ENCODE measurements at places on chromosomes 2 and 18.

DNA sequence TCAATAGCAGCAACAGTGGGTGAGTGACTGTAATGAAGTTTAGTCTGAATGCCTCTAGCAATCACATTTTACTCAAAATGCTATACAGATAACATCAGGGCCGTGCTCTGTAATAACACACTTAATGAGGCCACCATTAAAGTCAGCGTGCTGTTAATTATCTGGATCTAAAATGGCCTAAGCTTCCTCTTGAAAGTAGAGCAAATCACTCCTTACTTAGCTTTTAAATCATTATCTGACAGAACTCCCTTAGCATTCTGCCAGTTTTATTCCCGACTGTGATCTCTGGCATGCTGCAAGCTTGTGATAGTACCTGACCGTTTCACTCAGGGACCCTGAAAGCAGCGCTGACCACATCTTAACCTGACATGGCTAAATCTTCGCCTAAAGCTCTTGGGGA is 9.0 kb downstream of the RPS7 start:
- no peak for DNase-seq

DNA sequence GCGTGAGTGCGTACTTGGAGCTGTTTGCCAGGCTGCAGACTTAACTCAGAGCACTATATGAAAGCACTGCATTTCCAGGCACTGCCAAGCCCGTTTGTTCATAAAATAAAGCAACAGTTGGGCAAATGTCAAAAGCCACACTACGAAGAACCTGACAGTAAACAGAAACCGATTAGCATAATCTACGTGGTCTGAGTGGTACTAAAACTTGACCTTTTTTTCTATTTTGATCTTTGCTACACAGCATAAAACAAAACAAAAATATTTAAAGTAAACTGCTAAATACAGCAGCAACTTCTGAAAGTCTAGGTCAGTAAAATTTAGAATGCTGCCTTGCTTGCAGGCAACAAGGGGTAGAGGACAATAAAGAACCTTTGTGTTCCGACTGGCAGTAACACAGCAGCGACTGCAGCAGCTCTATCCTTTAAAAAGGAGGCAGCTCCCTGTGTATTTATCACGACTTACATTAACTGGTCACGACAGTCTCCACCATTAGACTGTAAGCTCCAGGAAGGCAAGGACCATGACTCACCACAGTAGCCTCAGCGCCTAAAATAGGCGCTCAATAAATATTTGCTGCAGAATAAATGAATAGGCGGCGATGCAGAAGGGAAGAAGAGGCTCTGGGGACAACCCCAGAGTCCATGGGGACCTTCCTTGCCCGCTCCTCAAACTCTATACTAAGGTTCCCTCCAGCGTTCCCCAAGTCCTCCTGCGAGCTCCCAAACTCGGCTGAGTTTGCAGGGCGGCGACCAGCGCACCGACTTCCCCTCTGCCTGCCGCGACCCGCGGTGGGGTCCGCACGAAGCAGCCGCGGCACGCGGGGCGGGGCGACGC is 902 bp downstream of the SS18 start:
- no peak for DNase-seq

DNA sequence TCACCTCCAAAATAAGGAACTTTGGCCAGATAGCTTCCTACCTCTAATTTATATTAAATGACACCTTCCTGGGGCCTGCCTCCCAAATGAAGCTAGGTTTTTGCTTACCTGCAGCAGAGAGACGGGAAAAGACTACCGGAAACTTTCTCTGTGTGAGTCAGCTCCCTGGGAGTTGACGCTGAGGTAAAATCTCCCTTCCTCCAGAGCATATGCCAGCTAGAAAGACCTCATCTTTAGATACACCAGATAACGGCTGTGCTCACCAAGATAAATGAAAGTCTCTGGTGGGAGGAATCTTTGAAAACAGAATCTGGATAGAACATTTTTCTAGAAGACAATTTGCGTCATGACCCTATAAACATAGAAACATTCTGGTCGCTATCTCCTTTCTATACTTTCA is 99.7 kb upstream of the RFX8 start:
- DNase-seq, result no peak

DNA sequence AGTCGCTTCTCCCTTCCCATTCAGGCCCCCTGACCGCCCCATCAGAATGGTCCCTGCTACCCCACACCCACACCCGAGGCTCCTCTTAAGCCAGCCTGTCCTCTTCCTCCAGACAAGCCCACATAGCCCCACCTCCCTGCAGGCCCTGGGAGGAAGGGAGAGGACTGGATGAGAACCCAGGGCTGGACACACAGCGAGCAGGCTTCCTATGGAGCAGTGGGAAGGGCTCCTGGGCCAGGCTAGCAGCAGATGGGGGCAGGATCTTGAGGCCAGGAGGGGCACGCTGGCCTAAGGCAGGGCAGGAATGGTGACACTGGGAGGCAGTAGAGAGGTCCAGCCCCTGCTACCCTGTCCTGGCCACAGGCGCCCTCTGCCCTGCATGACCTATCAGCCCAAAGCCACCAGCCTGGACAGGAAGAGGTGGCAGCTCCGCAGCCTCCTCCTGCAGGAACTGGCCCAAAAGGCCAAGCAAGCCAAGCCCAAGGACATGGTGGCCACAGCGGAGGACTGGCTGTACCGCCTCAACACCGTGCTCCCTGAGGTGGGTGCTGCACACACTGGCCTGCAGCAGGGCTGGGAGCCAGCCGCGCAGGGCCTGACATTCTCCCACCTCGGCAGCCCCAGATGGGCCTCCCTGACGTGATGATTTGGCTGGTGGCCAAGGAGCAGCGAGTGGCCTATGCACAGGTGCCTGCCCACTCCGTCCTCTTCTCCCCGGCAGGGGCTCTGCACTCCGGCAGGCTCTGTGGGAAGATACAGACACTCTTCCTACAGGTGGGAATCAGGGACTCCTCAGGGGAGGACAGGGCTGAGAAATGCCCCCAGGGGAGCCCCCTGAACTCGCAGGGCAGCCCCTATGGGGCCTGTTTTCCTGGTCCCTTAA is 43.3 kb downstream of the FER1L5 start:
- no peak for DNase-seq

DNA sequence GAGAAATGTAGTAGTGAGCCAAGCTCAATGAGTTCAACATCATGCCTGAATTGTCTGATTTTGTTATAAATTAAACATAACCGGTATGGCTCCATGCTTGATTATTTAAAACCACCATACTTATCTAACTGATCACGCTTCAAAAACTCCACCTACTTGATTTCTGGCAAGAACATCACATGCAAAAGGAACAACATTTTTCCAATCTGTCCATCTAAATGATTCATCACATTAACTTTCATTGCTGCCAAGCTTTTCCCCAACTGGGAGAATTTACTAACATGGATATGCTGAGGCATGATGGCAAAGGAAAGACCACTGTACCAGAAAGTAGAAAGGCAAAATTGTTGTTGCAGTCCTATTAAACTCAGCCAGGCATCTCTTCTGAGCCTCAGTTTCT is 286.8 kb downstream of the TRIB2 start:
- DNase-seq, result no peak

- no peak for DNase-seq
Observed at GRCh38 chr2:46143429-46144132, 153.6 kb upstream of the EPAS1 start.

DNA sequence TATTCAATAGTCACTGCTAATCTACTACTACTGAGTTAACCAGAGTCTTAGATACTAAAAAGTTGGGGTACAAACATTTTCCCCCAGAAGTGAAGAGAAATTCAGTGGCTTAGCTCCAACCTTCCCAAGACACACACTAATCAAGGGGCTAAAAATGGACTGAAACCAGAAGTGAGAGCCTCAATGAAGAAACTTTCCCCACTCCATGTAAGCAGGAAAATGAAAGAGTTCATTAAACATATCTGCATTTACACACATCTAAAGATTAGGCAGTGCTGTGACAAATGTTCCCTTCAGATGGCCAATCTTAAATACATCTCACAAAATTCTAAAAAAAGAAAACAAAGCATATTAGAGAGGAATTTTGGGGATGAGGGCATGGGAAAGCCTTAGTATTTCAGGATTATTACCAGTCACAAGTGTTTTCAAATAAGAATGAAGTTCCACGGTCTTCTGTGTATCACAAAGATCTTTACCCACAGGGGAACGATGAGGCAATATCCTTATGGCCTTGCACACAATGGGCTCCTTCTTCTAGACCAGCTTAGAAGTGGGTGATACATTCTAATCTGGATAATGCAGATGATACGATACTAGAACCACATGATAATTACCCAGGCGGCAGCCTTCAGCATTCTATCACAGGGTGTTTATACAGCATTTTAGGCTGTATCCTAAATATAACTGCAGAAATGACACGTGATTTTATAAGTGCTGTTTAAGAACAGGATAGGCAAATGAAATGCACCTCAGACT is 17.1 kb downstream of the ANKRD44 start:
- DNase-seq, result no peak

DNA sequence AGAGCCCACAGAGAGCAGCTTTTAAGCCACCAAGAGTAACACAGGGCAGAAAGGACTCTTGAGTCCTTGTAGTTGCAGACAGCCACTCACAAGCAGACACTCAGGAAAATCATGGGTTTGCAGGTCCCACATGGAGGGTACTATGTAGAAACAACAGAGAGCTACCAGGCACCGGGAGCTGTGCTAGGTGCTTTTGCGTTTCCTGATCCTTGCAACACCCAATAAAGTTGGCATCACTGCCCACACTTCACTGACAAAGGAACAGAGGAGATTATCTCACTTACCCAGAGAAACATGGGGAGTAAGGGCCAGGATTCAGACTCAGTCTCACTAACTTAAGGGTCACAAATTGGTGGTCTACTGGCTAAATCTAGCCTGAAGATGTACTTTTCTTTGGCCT is 32.5 kb upstream of the BZW1 start:
- no peak for DNase-seq

GRCh38 chr18:75209951-75210258 is 692 bp upstream of the TSHZ1 start:
- DNase-seq, result no peak

GRCh38 chr2:121815216-121815615 is 59.8 kb downstream of the TSN start:
- DNase-seq, result no peak

DNA sequence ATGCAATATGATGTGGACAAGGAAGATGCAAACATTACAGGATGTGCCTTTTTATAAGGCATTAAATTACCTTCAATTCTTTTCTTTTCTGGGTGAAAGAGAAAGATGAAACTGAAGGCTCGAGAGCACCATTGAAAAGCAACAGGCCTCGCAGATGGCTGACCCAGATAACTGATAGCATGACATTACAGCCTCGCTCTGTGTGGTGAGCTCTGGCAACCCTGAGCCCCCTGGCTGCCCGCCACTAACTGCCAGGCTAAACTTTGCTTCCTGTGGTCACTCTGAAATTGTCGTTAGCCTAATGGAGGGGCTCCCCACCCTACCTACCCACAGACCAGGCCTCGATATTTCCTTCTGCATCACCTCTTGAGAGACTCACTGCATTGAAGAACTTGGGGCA is 516.8 kb upstream of the FANCL start:
- no peak for DNase-seq

DNA sequence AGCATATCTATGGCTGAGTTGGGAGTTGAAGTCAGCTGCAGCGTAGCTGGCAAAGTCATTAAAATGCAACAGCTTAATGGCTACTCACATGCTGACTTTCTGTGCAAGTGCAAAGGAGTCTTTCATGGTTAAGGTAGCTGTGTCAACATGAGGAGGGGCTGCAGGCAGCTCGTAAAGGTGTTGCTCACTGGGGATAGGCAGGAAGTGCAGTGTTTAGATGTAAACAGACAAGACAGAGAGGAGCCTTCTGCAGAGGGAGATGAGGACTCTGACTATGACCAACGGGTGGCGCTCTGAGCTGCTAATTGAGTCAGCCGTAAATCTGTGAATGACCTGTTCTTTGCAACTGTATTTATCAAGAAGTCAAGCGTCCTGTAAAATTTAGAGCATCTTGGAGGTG is 22.3 kb upstream of the CAVIN2 start:
- no peak for DNase-seq

DNA sequence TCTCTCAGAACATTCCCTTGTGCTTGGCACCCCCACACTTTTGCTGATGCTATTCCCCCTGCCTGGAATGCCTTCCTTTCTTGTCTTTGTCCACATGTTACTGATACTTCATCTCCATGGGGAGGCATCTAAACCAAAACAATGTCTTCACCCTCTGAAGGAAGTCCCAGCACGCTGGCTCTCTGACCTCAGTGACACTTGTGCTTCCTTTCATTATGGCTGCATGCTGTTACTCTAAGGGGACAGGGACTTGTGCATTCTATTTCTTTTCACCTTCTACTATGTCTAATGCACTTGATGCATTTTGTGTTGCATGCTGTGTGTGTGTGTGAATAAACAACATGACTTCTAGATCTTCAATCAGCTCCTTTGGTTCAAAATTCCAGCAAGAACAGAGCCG is 24.6 kb downstream of the EFR3B start:
- no peak for DNase-seq

- no peak for DNase-seq
Observed at GRCh38 chr2:9739531-9739964, 103.7 kb upstream of the TAF1B start.

GRCh38 chr18:57649556-57650500 is 28.2 kb upstream of the NARS1 start:
- DNase-seq, result peak; percentile 63

- DNase-seq, result no peak
Observed at GRCh38 chr2:240523451-240524281, 34.1 kb downstream of the ANKMY1 start.
